ENCODE measurements at places on chromosomes 12 and 14. TPM values are rescaled to one million over a fixed set of nuclear protein-coding genes. Genes with fewer than 3 reads are reported as not detected.
A peak's percentile ranks its signal among the peaks of the same experiment; 100 is the strongest.

GRCh38 chr12:76945867-76946266 is 67.0 kb upstream of the CSRP2 start:
- no peak overlapping the region for H3K4me3 ChIP-seq
- no peak for DNase-seq
- H3K27me3 ChIP-seq, result no peaks in the 10 kb centered on the region
- H3K36me3 ChIP-seq, result no peaks in the 10 kb centered on the region
- no peak overlapping the region for H3K27ac ChIP-seq

DNA sequence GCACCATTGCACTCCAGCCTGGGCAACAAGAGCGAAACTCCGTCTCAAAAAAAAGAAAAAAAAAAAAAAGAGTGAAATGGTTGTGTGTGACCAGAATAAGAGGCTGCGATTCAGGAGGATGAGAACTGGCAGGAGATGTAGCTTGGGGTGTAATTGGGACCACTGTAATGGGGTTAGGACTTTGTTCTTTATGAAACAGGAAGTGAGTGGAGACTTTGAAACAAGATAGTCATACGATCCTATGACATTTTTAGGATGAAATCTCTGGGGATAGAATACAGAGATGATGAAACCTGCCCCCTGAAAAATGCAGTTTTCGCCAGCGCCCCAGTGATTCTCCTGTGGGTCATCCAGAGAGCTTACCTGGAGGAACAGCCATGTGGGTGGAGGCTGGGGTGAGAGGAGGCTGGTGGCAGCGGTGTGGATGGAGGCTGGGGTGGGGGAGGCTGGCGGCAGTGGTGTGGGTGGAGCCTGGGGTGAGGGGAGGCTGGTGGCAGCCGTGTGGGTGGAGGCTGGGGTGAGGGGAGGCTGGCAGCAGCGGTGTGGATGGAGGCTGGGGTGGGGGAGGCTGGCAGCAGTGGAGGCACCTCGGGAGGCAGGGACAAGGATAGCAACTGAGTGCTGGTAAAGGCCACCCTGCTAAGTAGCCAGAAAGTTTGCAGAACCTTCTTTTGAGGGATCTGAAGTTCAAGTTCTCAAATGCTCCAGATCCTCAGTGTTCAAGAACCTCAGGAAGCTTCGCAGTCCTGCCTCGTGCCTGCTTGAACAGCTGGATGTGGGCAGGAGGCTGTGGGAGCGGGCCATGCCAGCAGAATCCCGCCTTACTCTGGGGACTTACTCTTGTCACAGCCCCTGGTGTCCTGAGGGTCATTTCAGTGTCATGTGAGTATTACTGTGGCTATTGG is 20.2 kb downstream of the FBXL14 start:
- DNase-seq, result no peak
- H3K27ac ChIP-seq, result no peak overlapping the region
- no peaks in the 10 kb centered on the region for H3K36me3 ChIP-seq
- peaks cover 28% of the 10 kb centered on the region for H3K4me1 ChIP-seq

DNA sequence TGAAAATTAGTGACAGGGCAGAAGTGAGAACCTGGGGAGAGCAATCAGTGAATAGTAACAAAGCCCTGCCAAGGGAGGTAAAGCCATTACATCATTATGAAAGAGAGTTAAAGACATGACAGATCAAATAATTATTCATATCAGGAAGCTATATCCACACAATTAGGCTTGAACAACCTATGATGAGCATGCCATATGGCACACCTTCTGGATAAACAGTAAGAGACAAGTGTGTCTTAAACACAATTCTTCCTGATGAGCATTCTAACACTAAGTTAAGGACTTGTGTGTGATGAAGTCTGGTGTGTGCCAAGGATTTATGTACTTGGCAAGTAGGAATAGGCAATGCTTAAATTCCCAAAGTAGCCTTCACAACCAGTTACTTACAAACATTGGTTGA is 76.1 kb downstream of the GALNT4 start:
- H3K27ac ChIP-seq, result no peak overlapping the region
- H3K36me3 ChIP-seq, result no peaks in the 10 kb centered on the region
- H3K4me3 ChIP-seq, result no peak overlapping the region
- H3K4me1 ChIP-seq, result peaks cover 30% of the 10 kb centered on the region
- no peak for DNase-seq

The CCDC77 gene
- 4.8 TPM for total RNA-seq

The BEGAIN gene
- 1.9 TPM for total RNA-seq

- H3K4me1 ChIP-seq, result no peaks in the 10 kb centered on the region
- H3K36me3 ChIP-seq, result no peaks in the 10 kb centered on the region
- H3K4me3 ChIP-seq, result no peak overlapping the region
Measured at GRCh38 chr14:23245282-23245681, 7.5 kb downstream of the RNF212B start.

GRCh38 chr12:81181691-81182090 is 103.8 kb downstream of the ACSS3 start:
- no peaks in the 10 kb centered on the region for H3K27me3 ChIP-seq
- H3K27ac ChIP-seq, result no peak overlapping the region
- H3K4me1 ChIP-seq, result no peaks in the 10 kb centered on the region
- DNase-seq, result no peak
- H3K4me3 ChIP-seq, result no peak overlapping the region

DNA sequence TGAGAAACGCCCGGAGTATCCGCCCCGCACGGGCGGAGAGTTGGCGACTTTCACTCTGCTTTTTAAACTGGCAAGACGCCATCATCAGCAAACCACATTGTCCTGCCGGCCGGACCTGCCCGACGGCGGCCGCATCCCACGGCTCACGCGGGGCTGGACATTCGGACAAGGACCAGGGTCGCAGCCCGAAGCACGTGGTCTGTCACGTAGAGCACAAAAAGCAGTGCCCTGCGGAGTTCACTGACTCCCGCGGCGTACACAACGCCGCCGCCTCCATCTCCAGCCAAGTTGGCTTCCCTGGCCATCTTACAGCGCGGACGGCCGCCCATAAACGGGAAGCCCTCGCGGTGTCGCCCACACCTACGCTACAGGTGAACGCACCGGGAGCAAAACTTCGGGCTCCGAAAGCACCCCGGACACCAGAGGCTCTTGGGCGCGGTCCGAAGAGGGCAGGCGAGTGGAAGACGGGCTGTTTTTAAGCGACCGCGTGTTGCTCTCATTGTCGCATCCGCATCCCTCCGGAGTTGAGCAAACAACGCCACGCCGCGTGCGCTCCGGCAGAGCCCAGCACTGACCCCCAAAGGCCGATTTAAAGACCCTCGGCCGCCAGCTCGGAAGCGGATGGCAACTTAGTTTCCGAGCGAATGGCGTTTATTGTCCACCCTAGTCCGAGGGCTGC is 966 bp downstream of the SINHCAF start:
- H3K36me3 ChIP-seq, result no peaks in the 10 kb centered on the region
- H3K27ac ChIP-seq, result peak overlapping the region; percentile 79
- H3K4me3 ChIP-seq, result peak overlapping the region; percentile 88
- no peaks in the 10 kb centered on the region for H3K27me3 ChIP-seq
- peaks cover 43% of the 10 kb centered on the region for H3K4me1 ChIP-seq

- DNase-seq, result peak; percentile 8
- H3K36me3 ChIP-seq, result no peaks in the 10 kb centered on the region
- no peak overlapping the region for H3K27ac ChIP-seq
Measured at GRCh38 chr14:100882991-100883788, 20.3 kb downstream of the RTL1 start.

The PRH2 gene
- total RNA-seq, result not detected

GRCh38 chr12:44589697-44590096 is 286.4 kb downstream of the NELL2 start:
- no peak overlapping the region for H3K27ac ChIP-seq
- no peak overlapping the region for H3K4me3 ChIP-seq

DNA sequence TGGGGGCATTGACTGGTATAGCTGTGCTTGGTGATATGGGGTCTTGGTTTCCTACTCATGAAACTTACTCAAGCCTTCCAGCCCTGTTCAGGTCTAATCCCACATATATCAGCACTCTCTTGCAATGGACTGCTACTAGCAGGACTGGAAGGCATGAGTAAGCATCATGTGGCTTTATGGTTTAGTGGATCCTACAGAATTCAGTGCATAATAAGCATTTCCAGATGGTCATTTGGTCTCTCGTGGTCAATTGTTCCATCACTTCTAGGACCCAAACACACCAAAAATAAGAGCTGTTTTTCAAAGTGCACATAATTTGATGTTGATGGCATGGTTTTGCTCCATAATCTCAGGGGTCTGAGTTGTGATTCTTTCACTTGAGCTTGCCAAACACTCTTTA is 114.4 kb downstream of the LMNTD1 start:
- peaks cover 3% of the 10 kb centered on the region for H3K4me1 ChIP-seq
- H3K4me3 ChIP-seq, result no peak overlapping the region
- no peaks in the 10 kb centered on the region for H3K36me3 ChIP-seq
- H3K27me3 ChIP-seq, result no peaks in the 10 kb centered on the region
- H3K27ac ChIP-seq, result no peak overlapping the region

DNA sequence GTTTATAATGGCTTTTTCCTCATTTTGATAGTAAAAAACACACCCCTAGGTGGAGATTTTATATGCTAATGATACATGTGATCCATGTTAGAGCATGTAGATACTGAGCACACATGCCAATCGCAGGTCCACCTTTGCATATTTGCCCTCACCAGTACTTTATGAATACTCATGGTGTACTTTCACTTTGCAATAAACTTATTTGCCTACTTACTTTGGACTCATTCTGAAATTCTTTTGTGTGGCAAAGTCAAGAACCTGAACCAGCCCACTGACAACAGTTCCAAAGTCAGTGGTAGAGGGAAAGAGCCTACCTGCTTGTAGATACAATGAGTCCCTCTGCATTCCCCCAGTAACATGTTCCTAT is 58.5 kb upstream of the DHRS4 start:
- H3K36me3 ChIP-seq, result no peaks in the 10 kb centered on the region
- H3K4me1 ChIP-seq, result no peaks in the 10 kb centered on the region
